SK-N-SH (cell line): ENCODE measurements at places on chromosomes 4 and X. TPM values are rescaled to one million over a fixed set of nuclear protein-coding genes. Genes with fewer than 3 reads are reported as not detected.

The ACE2 gene
- not detected in 2 replicates for polyA plus RNA-seq

The RRH gene
- 0.05 and 0.10 TPM in 2 replicates for polyA plus RNA-seq

DNA sequence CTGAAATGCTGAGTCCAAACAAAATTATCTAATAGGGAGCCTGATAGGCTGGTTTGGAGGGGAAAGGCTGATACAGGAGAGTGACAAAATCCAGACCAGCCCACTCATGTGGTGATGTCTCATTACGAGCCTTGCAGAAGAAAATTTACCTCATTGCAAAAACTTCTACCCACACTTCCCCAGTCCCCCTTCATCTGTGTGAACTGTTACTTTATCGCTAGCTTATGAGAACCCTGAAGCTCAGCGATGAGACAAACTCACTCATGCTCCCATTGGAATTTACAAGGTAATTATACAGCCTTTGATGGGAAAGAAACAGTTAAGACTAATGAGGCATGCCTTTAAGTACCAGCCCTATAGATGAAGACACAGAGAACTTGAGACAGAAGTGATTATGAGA, 76.1 kb downstream of the ARHGAP6 start:
- no peak for DNase-seq

GRCh38 chr4:2081540-2081939, 22.4 kb downstream of the NAT8L start:
- DNase-seq, result no peak

GRCh38 chrX:2664502-2664901, 26.6 kb upstream of the CD99 start:
- DNase-seq, result no peak

DNA sequence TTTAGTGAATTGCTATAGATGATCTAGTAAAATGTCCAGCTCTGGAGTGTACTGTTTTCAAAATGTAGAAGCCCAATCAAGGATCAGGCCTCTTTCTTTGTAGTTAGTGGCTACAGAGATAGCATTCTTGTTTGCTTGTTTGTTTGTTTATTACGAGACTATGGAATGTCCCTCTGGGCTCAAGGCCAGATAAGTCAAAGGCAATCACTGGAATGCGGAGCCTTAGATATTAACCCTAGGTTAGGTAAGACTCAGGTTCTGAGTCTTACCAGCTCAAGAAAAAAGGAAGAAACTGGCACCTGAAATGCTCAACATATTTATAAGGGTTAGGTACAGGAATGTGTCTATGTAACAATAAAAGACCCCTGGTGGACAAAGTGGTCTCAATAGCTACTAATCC, 261.5 kb downstream of the SLC7A11 start:
- DNase-seq, result no peak

DNA sequence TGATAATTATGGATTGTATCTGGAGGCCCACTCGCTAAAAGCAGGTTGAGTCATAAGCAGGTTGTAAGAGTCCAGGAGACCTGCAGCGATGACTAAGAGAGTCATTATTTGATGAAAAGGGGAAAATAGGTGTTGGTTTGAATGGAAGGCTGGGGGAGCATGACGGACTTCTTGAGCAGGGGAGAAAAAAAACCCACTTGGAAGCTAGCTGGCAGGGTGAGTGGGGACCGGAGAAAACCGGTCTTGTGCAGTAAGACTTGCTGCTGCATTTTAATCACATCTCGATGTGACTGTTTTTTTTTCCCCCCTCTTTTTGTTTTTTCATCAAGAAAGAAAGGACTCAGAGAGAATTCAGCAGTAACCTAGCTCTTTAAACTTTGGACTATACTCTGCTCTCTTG, 90.0 kb downstream of the IGSF1 start:
- no peak for DNase-seq

DNA sequence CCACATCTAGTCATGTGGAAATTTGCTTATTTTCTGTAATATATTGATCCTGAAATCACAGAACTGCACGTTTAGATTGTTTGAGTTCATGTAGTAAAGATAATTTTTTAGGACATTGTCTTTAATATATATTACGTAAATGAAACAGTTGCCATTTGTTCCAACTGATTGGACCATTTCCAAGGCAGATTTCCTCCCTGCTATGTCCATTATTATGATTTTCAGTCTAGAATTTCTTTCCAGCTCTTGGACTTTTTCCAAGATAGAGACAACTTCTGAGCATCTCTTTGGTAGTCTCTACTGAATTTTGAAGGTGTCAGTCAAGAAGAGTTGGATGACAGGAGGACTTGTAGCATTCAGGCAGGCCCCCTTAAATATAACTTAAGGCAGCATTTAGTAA, 94.6 kb downstream of the STIM2 start:
- no peak for DNase-seq

DNA sequence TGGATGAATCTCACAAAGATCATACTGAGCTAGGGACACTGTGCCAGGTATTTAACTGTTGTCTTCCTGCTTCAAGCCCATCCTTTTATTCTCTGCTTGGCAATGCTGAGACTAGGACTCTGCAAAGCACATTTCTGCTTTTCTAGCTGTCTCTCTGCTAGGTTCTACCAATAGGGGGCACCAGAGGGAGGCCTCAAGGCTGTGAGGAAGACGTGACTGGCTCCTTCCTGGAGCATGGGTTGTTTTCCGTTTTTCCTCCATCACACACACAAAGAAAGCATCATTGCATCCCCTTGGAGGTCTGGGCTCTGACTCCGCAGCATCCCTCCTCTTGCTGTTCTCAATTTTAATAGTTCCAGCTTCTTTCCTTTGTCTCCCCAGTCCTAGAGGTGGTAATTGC, 10.9 kb upstream of the DCTD start:
- no peak for DNase-seq

- no peak for DNase-seq
Measured at GRCh38 chr4:54102531-54103106, 2.7 kb downstream of the GSX2 start.

GRCh38 chr4:164989471-164989870, 12.0 kb upstream of the TRIM61 start:
- DNase-seq, result no peak

GRCh38 chr4:4590546-4590945, 48.7 kb upstream of the STX18 start:
- no peak for DNase-seq

DNA sequence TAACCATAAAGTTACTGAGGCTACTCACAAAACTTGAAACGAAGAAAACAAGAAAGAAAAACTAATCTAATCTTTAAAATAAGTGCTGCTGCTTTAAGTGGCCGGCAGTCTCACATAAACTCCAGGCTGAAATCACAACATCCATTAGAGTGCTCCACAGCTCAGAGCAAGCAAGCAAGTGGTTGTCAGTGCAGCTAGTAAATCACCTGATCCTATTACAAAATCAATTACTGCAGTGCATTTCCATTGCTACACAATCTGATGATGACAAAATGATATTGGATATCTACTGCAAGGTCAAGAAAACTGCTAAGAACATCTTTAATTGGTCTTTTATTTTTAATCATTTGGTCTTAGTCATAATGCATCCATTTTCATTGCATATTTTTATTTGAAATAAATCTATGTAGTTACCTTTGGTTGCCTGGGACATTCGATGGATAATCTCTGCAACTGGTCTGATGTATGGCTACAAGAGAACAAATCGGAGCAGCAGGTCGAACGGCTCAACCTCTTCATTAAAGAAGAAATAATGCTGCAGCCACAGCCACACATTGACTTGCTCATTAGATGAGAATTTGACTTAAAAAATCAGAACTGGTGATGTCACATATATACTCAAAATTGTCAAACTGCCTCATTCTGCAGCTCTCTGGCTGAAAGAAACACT, 87.7 kb downstream of the FBXW7 start:
- DNase-seq, result no peak
